ENCODE measurements at places on chromosomes 4 and X.

GRCh38 chr4:72919937-72920336, 149.6 kb downstream of the COX18 start:
- no peak for DNase-seq

DNA sequence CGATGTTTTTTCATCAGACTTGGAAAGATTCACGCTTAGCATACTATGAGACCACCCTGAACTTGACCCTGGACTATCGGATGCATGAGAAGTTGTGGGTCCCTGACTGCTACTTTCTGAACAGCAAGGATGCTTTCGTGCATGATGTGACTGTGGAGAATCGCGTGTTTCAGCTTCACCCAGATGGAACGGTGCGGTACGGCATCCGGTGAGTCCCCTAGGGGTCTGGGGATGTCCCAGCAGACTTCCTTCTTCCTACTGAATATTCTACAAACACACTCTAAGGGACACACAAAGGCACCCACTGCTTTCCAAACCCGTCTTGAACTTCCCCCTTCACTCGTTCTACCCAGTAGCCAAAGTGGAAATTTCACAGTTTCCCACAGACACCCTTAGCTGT, 9.3 kb downstream of the GABRQ start:
- no peak for DNase-seq

- no peak for DNase-seq
Observed at GRCh38 chr4:136810626-136811025, 721.7 kb downstream of the PCDH18 start.

DNA sequence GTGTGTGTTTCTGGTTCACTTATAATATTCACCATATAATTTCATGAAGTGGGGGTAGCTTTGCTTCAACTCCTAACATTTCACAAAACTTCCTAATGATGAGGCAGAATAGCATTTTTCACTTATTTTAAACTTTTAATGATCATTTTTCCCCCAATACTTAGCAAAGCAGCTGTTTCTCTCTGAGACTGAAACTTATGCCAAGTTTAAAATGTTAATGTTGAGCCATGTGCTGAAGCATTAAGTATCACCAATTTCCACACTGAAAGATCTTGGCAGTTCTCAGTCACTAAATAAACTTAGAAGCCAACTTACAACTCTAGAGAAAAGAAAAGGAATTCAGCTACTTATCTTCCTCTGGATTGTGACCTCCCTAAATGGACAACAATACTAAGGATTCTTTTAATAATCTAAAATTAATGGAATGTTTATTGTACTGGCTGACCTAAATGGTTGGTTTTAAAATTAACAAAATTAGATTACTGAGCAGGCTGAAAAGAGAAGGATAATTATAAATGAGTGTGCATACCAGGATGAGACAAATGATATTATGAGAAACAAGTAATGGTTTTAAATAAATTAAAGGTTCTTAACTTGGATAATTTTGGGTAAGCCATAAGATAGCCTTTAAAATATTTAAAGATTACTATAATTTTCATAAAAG, 1429.4 kb upstream of the ADGRL3 start:
- no peak for DNase-seq

GRCh38 chr4:47990145-47990544, 26.3 kb downstream of the CNGA1 start:
- no peak for DNase-seq

DNA sequence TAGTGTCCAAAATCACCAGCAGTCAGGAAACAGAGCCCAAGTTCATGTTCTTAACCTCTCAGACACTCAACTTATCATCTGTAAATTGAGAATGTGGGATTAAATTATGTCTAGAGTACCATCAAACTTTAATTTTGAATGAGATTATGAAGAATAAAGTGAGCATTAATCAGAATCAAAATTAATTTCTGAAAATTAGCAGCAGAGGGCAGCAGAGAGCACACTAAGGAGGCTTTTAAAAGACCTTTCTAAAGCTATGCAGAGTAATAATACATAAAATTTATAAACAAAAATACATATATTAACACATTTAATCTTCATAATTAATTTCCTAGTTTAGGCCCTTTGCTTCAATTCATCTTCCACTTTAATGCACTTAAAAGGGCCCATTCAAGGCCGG, 7.1 kb downstream of the TASL start:
- DNase-seq = no peak

DNA sequence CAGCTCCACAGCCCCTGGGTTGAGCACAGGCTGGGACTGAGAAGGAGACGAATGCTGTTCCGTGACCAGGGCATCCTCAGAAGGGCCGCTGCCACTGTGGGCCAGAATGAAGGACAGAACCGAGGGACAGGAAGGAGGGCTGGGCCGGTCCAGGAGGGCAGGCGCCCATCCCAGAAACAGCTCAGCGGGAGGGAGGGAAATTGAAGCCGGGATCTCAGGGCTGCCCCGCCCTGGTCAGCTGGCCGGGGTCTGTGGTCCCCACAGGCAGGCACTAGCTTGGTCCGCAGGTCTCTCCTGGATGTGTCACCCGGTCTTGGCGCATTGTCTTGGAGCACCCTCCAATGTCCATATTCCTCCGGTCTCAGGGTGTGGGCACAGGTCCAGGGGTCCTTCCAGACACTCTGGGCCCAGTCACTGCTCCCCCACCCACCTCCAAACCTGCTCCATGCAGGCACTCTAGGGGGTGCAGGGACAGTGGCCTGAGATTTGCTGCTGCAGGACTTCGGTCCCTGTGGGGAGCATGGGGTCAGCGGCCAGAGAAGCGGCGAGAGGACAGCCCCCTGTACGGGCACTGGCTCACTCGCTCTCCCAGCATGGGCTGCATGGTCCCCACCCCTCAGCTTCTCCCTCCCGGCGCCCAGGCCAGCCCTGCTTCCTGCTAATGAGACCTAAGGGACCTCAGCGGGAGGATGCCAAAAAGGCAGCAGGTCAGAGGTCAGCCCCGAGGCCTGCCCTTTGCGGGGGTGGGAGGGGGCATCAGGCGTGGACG, 23.9 kb upstream of the MXD4 start:
- DNase-seq = no peak

GRCh38 chrX:100830143-100830542, 10.0 kb downstream of the CSTF2 start:
- DNase-seq = no peak

DNA sequence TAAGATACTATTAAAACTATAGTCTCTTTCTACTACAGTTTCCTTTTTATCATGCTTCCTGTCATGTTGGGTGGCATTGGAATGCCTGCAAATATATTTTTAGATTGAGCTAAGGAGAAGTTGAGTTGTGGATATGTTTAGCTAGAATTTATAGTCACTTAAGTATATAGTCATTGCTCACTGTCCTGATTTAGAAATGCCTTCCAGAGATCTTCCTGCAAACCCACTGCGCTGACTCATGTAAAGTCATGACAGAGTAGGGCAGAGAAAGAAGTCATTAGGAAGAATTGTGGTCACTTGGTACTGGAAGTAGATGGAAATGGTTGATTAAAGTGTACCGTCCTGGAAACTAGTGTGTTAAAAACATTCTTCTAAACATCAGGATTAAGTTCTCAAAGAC, 490.3 kb upstream of the PABPC4L start:
- DNase-seq = no peak

DNA sequence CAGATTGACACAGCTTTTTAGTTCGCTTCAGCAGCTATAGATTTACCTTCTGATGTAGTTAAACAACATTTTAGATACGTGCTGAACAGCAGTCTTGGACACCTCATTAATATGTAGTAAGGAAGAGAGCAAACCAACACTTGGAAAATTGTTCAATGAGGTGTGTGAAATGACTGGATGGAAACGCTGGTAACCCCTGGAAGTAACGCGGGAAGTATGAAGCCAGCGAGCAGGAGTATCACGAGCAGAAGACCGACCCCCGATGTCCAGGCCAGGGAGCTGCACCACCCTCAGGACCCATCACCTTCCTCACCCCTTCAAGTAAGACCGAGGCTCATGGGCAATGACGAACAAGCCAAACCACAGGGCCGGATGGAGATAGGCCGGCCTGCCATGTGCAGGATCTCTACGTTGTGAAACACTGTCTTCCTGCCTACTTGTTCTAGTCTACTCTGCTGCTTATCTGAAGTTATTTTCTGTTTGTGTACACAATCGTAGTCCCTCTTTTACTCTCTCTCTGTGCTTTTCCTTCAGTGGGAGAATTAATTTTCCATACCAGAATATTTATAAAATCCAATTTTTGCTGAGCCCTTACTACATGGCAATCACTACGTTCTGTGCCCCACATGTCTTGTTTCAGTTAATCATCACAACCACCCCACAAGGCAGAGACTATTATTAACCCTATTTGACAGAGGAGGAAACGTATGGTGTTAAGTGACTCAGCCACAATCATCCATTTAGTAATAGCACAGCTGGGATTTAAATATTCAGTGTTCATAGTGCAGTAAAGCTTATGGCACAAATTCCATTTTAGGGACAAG, 221.7 kb downstream of the APBB2 start:
- no peak for DNase-seq

- DNase-seq = no peak
Observed at GRCh38 chr4:122668241-122668640, 47.4 kb upstream of the IL21 start.

DNA sequence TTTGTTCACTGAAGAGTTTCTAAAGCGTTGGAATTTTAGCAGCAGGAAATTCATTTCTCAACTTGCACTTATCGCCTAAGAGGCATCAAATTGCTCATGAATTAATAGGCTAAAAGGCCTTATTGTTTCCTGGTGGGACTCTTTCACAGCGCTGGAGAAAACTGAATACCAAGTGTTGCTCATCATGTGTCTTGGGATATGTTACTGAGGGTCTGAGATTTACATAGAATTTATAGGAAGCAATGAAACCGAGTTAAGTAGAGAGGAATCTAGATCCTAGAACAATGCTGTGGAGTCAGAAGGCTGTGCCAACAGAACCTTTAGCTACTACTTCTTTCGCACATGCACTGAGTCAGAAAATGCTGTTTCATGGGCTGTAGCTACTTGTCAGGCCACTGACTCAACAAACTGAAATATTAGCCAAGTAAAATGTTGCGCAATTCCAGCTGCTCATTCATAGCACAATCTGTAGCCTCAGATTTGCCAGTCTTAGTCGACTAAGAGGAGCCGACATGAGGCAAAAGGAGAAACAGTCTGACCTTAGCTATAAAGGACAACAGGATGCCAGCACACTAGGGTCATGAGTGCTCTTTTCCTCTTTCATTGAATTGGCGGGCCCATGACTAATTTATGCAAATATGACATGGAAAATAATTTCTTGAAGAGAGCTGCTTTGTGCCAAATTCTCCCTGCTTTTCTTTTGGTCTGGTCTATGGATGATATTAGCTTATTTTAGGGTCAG, 35.9 kb upstream of the CXCL8 start:
- no peak for DNase-seq

DNA sequence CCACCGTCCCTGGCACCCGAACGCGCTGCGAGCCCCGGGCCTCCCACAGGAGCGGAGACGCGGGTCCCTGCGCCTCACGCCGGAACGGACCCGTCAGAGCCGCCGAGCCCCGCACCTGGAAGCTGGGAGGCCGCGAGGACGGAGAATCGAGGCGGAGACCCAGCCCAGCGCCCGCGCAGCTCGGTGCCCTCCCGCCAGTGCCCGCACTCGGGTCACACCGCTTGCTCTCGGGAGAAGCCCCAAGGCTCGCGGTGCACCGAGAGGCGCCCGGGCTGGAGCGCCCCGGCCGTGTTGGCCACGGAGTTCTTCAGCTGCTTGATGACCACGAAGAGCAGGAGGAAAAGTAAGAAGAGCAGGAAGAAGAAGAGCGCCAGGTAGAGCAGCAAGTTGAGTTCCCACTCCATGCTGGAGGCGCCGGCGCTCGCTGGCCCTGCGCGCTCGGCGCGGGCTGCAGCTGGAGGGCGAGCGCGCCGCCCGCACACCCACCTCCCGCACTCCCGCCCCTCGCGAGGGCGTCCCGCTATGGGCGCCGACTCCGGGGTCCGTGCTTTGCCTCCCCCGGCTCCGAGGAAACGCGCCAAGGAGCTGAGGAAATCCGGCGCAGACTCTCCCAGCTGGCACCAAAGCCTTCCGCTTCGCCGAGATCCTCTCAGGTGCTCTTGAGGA, at the start of gene SMIM43:
TSS of gene SMIM43 (minus strand) at position 463 of the 666 bp plus-strand sequence. CDS start at position 404, 59 bp downstream.
- no peak for DNase-seq

DNA sequence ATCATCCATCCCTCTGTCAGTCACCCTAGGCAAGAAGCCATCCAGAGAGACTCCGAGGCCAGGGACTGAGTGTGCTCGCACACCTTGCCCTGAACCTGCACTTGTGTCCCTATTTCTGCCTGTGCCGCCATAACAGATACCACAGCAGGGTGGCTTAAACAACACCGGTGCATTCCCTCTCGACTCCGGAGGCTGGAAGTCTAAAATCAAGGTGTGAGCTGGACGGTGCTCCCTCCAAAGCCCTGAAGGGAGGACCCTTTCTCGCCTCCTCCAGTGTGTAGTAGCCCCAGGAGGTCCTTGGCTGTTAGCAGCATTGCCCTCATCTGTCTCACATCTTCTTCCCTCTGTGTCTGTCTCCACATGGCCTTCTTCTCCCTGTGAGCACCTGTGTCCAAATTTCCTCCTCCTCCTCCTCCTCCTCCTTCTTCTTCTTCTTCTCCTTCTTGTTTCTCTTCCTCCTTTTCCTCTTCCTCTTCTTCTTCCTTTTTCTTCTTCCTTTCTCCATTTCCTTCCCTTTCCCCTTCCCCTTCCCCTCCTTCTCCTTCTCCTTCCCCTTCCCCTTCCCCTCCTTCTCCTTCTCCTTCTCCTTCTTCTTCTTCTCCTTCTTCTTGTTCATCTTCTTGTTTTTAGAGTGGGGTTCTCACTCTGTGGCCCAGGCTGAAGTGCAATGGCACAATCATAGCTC, 98.1 kb upstream of the ENPP6 start:
- no peak for DNase-seq

DNA sequence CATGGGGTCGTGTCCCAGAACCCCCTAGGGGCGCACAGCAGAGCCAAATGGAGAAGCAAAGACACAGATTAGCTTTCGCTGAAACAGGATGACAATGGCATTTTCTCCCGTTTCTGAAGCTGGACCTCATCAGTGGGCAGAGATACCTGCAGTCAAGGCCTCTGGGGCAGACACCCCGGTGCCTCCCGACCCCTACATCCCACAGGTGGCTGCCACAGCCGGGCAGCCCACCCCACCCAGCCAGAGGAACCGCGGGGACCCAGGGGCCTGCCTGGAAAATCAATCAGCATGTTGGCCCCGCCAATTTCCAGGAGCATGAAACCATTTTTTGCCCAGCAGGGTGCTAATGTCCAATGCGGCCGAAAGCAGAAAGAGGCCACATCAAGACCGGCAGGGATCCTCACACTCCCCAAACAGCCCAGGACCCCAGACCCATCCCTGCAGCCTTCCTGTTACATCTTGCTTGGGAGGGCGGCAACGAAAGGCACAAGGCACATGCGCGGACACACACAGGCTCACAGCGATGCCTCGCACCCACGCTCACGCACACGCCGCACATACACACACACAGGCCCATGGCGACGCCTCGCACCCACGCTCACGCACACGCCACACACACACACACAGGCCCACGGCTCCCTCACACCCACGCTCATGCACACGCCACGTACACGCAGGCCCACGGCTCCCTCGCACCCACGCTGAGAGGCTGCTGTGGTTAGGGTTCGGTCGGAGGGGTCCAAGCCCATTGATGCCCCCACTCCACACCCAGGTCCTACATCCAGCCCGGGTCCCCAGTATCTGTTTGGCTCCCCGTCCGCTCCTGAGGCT, 130.6 kb upstream of the NKX1-1 start:
- DNase-seq = no peak
